Activated T-helper 17 cell treated with anti-CD3 and anti-CD28 coated beads, Interleukin-2, amount 50 U/mL, for 72 hours (primary cell): ENCODE measurements at places on chromosomes 1 and 21.
A peak's percentile ranks its signal among the peaks of the same experiment; 100 is the strongest.

- ATAC-seq: no peak
These were observed 16.7 kb upstream of the VSIG8 start for GRCh38 chr1:159879136-159879535.

- ATAC-seq: no peak
These were observed 1.1 kb downstream of the THRAP3 start for GRCh38 chr1:36225283-36225899.

DNA sequence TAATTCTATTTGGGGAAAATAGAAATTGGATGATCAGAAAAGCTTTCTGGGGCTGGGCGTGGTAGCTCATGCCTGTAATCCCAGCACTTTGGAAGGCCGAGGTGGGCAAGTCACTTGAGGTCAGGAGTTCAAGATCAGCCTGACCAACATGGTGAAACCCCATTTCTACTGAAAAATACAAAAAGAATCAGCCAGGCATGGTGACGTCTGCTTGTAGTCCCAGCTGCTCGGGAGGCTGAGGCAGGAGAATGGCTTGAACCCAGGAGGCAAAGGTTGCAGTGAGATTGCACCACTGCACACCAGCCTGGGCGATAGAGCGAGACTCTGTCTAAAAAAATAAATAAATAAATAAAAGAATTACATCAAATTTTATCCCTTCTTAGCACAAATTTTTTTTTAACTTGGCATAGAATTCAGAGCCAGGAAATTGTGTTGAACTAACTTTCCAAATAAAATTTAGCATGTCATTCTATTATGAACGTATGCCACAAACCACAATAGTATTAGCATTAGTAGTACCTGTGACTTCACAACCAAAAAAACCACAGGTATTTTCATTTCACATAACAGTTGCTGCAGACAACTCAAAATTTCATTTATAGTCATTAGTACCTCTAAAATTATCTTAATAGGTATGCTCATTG is 4.5 kb upstream of the ANKRD13C start:
- no peak for ATAC-seq

GRCh38 chr1:65881067-65881594 is 88.4 kb downstream of the PDE4B start:
- no peak for ATAC-seq

DNA sequence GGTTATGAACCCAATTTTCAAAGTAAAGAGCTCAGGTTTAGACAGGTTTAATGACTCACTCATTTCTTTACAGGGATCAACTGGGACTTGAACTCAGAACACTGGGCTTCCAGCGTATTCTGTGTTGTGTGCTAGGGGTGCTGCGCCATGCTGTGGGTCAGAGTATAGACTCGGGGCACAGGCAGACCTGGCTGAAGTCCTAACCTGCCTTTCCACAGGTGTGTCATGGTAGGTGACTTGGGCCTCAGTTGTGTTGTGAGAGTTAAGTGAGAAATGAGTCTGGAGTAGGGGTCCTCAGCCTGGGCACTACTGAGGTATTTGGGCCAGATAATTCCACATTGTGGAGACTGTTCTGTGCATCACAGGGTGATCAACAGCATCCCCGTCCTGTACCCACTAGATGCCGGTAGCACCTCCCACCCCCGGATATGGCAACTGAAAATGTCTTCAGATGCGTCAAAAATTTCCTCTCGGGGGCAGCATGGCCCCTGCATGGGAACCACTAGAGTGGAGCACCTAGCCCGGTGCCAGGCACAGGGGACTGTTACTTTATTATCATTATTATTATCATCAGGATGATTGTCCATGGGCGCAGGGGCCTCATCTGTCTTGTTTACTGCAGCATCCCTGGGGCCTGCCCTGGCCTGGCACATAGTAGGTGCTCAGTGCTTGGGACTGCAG is 575.5 kb downstream of the PTPRU start:
- no peak for ATAC-seq

DNA sequence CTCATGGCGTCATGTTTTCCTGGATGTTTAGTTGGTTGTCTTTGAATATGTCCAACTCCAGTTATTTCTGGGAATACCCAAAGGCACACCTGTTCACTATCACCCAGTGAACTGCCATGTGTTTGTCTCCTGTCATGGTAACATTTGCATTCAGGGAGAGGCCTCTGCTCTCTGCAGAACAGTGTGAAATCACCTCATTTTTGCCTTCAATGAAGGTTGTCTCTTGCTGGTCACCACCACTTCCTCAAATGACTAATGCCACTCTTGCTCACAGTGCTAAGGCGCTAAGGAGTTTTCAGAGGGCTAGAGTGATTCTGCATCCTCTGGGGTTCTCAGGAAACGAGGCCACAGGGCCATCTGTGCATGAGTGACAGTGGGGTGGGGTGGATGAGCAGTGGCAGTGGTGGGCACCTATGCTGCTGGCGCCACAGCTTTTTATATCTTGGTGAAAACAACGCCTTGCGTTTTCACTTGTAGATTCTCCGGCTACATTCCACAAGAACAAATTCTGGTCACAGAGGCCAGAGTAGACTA is 60.0 kb upstream of the ATP5PO start:
- peak; percentile 77 for ATAC-seq

DNA sequence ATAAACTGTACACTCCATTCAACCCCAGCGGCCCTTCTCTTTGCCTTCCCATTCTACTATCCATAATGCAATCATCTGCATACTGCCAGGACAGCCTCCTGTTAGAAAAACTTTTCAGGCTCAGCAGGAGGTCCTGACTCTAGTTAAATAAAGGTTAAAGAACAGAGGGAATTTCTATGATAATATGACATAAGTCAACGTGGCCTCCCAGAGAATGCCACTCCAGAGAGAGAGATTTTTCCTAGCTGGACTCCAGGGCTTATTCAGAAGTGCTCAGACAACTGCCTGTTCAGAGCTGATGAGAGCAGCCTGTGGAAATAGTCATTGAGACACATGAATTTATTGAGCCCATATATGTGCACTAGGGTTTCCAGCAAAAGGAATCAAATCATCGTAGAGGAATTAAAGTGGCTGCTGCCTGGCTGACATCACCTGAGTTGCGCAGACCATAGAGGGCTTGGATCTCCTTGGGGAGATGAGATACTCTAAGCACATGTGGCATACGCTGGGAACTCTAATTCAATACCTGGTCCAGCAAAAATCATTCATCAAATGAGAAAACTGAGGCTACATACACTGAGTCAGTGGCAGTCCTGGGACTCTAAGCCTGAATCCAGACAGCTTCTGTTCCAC is 736.2 kb downstream of the PTPRU start:
- ATAC-seq: no peak

- ATAC-seq: no peak
These were observed at the start of gene AMPD1 for GRCh38 chr1:114695430-114696058. AMPD1 (minus strand) TSS chr1:114695546; CDS start chr1:114695471, 75 bp downstream.

DNA sequence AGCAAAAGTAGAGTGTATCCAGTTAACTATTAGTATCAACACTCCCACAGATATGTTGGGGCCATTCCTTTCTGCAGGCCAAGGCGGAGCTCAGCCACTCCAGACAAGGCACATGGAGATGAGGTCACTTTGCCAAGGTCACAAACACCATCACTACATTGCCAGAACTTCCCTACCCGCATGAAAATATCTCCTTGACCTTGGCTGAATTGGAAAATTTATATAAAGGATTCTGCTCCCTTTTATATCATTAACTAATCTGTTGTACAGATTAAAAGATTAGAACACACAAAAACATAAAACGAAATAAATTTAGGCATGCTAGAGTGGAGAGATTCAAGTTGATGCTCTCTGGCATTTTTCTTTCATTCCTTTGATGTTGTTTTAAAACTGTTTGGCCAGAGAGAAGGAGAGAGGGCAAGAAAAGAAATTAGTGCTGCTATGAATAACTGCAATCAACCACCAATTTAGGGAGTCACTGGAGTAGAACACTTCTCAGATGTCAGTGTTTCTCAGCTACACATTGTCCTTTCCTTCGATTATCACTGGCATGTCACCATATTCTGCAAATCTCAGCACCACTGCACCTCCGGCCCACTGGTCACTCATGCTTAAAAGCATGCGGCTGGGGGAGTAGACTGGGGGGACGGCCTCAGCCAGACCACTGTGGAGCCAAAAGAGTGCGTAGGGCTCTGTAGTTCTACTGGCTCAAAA is 78.7 kb upstream of the ATP1B1 start:
- no peak for ATAC-seq

GRCh38 chr1:221373795-221374194 is 368.1 kb downstream of the DUSP10 start:
- ATAC-seq: no peak

GRCh38 chr1:175893192-175893591 is 149.8 kb upstream of the TNR start:
- ATAC-seq: no peak

- no peak for ATAC-seq
These were observed 2.2 kb downstream of the PALMD start for GRCh38 chr1:99648107-99648506.

- ATAC-seq: no peak
These were observed 42.6 kb downstream of the OPTC start for GRCh38 chr1:203536575-203536974.

GRCh38 chr1:37699147-37699546 is 6.8 kb downstream of the CDCA8 start:
- ATAC-seq: peak; percentile 28
